Smooth muscle cell of the pulmonary artery (primary cell): ENCODE measurements at places on chromosomes 7 and 10. TPM values are rescaled to one million over a fixed set of nuclear protein-coding genes. Genes with fewer than 3 reads are reported as not detected.

Gene AGFG2
- 5.6 and 6.9 TPM in 2 replicates for total RNA-seq

Gene AGAP9
- 2.2 and 4.0 TPM in 2 replicates for total RNA-seq

Gene LOXL4
- total RNA-seq, result 28.7 and 138 TPM in 2 replicates

Gene WDR91
- total RNA-seq, result 8.7 and 9.0 TPM in 2 replicates

Gene TUBAL3
- total RNA-seq, result not detected in 2 replicates

Gene SEMA3C
- 215 and 311 TPM in 2 replicates for total RNA-seq

Gene SPDYE6
- total RNA-seq, result not detected in 2 replicates

Gene FGL2
- 86.5 and 91.3 TPM in 2 replicates for total RNA-seq

Gene DNMBP
- total RNA-seq, result 25.7 and 28.7 TPM in 2 replicates

Gene SCIN
- 0.23 and 1.2 TPM in 2 replicates for total RNA-seq

Gene DYNC1I1
- total RNA-seq, result 1.0 and 1.5 TPM in 2 replicates

Gene EMX2
- 0.65 TPM in 1 of 2 replicates, not detected in the other for total RNA-seq

Gene MRLN
- not detected in 2 replicates for total RNA-seq

Gene AMZ1
- 0.50 and 1.2 TPM in 2 replicates for total RNA-seq

Gene ZMIZ2
- total RNA-seq, result 13.1 and 24.3 TPM in 2 replicates

Gene MRPS17
- 10.4 and 11.1 TPM in 2 replicates for total RNA-seq

Gene HHEX
- 2.1 and 9.2 TPM in 2 replicates for total RNA-seq

Gene GRID1
- total RNA-seq, result 0.03 and 0.46 TPM in 2 replicates

Gene GSAP
- 4.2 and 5.0 TPM in 2 replicates for total RNA-seq
